ENCODE measurements at places on chromosomes 3 and 15. TPM values are rescaled to one million over a fixed set of nuclear protein-coding genes. Genes with fewer than 3 reads are reported as not detected.

DNA sequence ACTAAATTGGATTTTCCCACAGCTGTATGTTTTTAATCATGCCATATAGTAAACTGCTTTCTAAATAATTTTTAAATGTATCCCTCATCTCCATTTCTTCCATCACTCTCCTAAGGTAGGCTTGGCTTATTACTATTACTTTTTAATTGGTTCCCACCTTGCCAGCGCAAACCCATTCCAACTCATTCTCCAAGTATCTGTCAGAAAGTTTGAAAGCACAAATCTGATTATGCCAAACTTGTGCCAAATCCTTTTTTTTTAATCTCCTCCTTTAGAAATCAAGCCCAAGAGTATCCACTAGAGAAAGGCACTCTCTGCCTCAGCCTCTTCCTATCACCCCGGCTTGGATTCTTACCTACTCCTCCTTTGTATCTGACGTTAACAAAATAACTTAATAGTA, 784.5 kb downstream of the TBL1XR1 start:
- no peaks in the 10 kb centered on the region for H3K4me1 ChIP-seq
- H3K36me3 ChIP-seq: no peaks in the 10 kb centered on the region
- H3K27me3 ChIP-seq: no peaks in the 10 kb centered on the region
- H3K4me3 ChIP-seq: no peak overlapping the region

GRCh38 chr3:179079537-179079936, 7.9 kb upstream of the ZMAT3 start:
- H3K36me3 ChIP-seq: no peaks in the 10 kb centered on the region
- no peaks in the 10 kb centered on the region for H3K27me3 ChIP-seq
- H3K4me1 ChIP-seq: peaks cover 3% of the 10 kb centered on the region
- H3K27ac ChIP-seq: no peak overlapping the region
- no peak for DNase-seq

DNA sequence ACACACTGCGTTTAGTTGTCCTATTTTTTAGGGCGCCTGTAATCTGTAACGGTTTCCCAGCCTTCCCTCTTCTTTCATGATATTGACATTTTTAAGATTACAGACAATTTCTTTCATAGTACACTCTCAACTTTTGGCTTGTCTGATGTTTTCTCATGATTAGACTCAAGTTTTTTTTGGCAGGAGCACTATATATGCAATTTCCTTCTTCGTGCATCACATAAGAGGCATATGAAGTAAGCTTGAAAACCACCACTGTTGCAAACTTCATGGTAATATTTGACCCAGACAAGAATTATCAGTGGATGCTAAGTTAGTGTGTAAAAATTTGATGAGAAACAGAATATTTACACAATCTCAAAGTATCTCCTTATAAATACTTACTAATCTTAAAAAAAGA, 119.2 kb upstream of the CMC1 start:
- no peaks in the 10 kb centered on the region for H3K36me3 ChIP-seq
- H3K27ac ChIP-seq: no peak overlapping the region
- H3K27me3 ChIP-seq: no peaks in the 10 kb centered on the region
- no peak overlapping the region for H3K4me3 ChIP-seq
- DNase-seq: no peak

GRCh38 chr15:83919319-83919830, 265.5 kb downstream of the ADAMTSL3 start:
- H3K4me1 ChIP-seq: no peaks in the 10 kb centered on the region
- no peaks in the 10 kb centered on the region for H3K27me3 ChIP-seq
- no peak for DNase-seq
- no peaks in the 10 kb centered on the region for H3K36me3 ChIP-seq
- no peak overlapping the region for H3K4me3 ChIP-seq
- H3K27ac ChIP-seq: no peak overlapping the region

DNA sequence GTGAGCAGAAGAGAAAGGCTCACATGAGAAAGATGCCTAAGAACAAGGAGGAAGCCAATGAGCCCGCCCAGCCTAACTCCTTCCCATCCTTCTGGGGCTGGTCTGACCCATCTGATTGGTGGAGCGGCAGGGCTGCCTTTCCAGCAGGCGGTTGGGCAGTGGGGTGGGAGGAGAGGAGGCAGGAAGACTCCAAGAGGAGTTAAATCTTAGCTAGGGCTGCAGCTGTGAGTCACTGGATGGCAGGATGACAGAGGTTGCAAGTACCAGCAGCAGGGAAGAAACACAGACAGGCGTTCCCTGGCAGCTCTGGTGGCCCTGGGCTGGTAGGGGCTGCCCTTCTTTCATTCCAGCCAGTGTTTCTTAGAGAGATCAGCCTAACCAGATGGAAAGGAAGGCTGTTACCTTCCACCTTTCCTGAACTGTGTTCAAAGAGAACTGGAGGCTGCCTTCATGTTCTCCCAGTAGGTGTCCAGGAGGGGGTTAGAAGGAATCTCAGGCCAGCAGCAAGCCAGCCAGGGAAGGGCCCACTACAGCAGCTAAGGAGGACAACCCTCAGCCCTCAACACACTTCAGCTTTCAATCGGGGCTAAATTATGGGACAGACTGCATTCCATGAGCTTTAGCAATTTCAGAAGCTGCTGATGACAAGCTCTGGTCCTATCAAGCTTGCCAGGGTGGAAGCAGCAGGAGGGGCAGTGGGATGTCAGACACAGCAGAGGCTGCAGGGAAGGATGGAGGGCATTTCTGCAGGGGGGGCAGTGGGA, 50.3 kb downstream of the CHSY1 start:
- H3K27ac ChIP-seq: no peak overlapping the region
- H3K27me3 ChIP-seq: no peaks in the 10 kb centered on the region
- H3K36me3 ChIP-seq: no peaks in the 10 kb centered on the region

DNA sequence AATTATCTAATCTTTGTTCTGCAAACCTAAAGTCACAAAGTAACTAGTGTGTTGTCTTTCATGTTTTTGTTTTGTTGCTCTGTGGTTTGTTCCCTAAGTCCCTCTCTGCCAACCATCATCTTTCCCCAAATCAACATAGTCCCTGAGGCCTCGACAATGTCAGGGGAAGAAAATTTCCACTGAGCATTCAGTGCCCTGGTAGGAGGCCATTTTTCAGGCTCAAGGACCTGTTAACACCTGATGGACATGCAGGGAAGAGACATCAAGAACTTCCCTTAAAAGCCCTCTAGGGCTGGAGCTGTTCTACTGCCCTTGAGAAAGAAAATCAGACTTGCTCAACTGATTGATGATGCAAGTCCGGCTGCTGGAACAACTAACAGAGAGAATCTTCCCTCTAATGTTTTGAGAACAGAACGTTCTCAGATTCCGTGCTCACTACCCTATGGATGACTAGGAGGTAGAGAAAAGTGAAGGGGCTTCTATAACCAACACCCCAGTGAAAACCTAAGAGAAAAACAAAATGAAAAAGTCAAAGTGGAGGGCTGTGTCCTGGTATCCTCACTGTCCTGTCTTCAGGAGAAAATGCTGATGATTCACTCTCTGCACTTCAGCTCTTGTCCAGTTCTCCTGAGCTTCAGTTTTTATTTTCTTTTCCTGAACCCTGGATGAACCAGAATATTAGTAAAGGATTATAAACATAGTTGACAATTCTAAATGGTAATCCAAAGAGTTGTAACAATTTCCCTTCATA, 373.1 kb downstream of the FOXP1 start:
- H3K4me1 ChIP-seq: peaks cover 5% of the 10 kb centered on the region
- H3K27me3 ChIP-seq: no peaks in the 10 kb centered on the region
- H3K4me3 ChIP-seq: no peak overlapping the region
- DNase-seq: no peak

GRCh38 chr3:157475921-157476414, 27.2 kb downstream of the VEPH1 start:
- H3K4me1 ChIP-seq: no peaks in the 10 kb centered on the region
- no peak overlapping the region for H3K27ac ChIP-seq
- no peaks in the 10 kb centered on the region for H3K27me3 ChIP-seq
- DNase-seq: no peak
- H3K36me3 ChIP-seq: no peaks in the 10 kb centered on the region

The MRAS gene
- 0.45 TPM for total RNA-seq

The TEX55 gene
- total RNA-seq: not detected

The GP9 gene
- total RNA-seq: not detected

The ZNF385D gene
- not detected for total RNA-seq

The ABI3BP gene
- total RNA-seq: not detected

The RFC4 gene
- total RNA-seq: 12.6 TPM

The HRH1 gene
- not detected for total RNA-seq

The ATRIP gene
- 10.3 TPM for total RNA-seq

The LRRC31 gene
- total RNA-seq: not detected
